ENCODE measurements at places on chromosomes 4 and X.

DNA sequence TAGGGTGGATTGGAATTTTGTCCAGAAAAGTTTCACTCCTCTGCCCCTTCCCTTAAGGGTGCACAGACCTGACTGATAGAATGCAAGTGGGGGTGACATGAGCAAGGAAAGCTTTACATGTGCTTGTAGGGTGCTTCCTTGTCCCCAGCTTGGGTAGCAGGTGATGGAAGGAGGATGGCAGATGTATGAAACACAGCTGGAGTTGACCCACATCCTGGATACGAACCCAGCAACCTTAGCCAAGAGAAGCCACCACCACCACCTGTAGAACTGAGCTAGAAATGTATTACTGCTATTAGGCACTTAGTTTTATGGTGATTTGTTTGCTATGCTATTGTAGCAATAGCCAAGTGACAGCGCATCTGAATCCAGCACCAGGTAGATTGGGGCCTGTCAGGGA lies 227.4 kb downstream of the HS3ST1 start:
- DNase-seq = no peak

DNA sequence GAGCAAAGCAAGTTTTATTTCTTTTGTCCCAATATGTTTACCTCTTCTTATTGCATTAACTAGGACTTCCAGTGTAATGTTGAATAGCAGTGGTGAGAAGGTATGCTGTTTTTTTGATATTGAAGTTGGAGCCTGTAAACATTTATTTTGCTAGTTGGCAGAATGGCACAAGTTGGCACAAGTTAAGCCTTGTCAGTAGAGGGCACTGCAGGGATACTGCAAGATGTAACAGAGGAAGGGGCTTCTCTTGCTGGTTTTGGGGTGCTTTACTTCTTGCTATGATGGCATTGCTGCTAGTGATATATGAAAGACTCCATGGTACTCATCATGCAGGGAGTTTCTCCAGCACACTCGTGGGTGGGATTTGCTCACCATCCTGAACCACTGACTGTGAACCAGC lies 327.3 kb upstream of the ARX start:
- DNase-seq = no peak

GRCh38 chrX:118975831-118976598 lies 1.6 kb downstream of the LONRF3 start:
- DNase-seq = peak; percentile 78

DNA sequence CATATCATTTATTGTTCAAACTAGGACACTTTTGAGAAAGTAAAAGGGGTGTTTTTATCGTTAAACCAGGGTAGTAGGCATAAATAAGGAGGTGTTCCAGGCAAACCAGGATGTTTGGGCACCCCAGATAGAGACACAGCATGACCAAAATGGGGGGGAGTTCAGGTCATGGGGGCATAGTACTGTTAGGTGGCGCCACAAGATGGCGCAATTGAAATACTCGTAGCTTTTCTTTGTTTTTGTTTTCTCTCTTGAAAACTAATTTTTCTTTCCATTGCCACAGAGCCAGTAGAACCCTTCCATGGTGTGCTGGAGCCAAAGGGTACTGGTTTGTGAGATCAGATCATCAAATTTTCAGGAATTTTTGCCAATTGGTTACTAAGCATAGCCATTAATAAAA lies 283.4 kb downstream of the BCOR start:
- peak; percentile 26 for DNase-seq

DNA sequence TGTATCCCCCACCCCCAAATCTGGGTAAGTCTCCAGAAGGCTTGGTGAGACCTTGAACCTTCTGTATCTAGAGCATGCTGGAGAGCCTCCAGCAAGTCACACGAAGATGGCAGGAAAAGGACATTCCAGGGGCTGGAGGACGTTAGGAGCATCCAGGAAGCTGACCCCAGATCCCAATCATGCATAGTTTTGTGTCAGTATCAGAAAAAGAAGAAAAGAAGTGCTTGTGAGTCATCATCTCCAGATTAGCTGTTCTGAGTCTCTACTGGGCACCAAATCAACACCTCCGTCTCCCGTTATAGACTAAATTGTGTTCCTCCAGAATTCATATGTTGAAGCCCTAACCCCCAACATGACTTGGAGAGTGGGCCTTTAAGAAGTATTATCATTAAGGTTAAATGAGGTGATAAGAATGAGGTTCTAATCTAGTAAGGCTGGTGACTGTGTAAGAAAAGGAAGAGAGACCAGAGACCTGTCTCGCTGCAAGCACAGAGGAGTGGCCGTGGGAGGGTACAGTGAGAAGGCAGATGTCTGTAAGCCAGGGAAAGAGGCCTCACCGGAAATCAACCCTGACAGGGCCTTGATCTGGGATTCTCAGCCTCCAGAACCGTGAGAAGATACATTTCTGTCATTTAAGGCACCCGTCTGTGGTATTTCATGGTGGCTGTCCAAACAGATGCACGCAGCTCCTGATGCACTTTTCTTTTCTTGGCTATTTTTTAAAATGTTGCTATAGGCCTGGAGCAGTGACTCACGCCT lies 38.1 kb upstream of the CLDN24 start:
- DNase-seq = no peak

GRCh38 chr4:162732876-162733275 lies 433.8 kb downstream of the NAF1 start:
- DNase-seq = no peak

DNA sequence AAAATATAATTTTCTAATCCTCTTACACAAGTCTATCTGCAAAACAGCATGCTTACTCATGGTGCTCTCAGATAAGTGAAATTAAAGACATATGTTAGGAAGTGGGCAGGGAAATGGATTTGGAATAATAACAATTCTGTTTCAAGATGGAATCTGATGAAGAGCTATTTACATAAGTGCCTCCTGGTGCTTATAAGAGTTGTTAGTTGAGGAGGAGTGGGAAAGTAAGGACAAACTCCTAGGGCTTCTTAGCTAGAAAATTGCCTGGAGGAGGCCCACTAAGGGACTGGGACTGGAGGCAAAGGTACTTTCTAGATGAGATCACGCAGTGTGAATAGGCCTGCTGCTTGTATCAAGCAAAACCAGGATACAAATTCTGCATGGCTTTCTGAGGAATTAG lies 939.8 kb downstream of the GLUD2 start:
- DNase-seq = no peak

- no peak for DNase-seq
Measured at GRCh38 chr4:38948551-38948950, 80.9 kb downstream of the FAM114A1 start.
